EL (cell line): ENCODE measurements at places on chromosomes 6 and 20.

DNA sequence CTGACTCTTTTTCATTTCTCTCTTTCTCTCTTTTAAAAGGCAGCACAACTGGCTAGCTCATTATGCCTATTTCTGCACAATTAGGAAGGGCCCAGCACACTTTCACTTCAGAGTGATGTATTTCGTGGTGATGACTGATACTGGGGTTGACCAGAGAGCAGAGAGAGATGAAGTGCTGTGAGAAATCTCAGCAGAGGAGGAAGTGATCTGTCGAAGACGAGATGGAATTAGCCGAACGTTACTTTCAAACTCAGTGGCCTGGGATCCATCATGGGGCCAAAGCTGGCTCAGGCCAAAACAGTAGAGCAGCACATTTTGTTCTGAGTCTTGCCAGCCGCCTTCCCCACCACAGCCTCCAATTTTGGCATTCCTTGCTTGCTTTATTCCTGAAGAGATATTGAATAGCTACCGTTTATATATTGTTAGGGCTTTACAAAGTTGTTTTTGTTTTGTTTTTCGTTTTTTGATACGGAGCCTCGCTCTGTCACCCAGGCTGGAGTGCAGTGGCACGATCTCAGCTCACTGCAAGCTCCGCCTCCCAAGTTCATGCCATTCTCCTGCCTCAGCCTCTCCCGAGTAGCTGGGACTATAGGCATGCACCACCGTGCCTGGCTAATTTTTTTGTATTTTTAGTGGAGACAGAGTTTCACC lies 213.2 kb upstream of the ECI2 start:
- peak; percentile 26 for DNase-seq

GRCh38 chr20:6122111-6122872 lies 538 bp downstream of the FERMT1 start:
- peak; percentile 35 for DNase-seq

DNA sequence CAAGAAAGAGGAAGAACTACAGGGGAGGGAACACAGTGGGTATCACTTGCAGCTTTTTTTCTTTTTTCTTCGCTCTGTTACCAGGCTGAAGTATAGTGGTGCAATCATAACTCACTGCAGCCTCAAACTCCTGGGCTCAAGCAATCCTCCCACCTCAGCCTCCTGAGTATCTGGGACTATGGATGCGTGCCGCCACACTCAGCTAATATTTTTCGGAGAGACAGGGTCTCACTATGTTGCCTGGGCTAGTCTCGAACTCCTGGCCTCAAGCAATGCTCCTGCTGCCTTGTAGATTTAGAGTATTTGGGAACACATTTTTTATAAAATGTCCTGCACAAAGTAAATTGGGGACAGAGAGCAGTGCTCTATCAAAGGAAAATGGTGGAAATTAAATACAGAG lies 28.3 kb downstream of the PARD6B start:
- no peak for DNase-seq

DNA sequence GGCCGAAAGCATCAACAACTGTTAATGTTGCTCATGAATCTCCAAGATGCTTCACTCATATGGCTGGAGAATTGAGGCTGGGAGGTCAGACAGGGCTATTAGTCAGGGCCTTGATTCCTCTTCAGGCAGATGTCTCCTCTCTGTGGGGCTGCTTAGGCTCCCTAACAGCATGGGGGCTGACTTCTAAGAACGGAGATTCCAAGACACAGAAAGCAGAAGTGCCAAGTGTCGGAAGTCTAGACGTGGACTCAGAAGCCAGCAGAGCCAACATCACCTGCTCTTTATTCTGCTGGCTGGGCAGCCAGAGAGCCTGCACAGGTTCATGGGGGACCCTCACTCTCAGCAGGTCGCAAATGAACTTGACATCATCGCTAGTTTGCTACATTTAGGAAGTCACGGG lies 279.8 kb downstream of the CDH26 start:
- DNase-seq = no peak

DNA sequence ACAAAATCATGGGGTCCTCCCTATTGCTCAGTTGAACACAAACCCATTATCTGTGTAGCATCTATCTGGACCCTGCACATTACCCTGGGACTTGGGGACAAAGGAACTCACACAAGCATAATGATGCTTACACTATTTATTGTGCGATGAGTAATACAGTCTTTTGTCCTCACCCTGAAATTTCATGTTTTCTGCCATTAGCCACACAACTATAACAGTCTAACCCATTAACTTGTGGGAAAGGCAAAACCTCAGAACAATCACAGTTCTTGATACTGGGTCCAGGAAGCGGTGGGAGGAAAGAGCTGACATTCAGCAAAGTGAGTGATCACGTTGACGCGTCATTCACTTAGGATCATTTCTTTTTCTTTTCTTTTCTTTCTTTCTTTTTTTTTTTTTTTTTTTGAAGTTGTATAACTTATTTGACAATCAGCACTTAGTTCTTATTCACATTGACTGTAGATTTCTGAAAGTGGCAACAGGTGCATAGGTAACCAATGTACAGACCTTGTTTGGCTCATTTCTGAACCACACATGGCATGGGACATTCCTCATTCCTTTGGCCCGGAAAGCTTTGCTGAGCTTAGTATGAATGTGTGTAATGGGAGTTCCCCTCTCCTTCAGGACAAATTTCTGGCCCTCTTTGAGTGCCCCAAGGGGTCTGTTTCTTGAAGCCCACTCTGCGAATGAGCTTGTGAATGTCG lies 94.8 kb upstream of the CNKSR3 start:
- DNase-seq = no peak

GRCh38 chr20:61770113-61770585 lies 295.5 kb downstream of the TAF4 start:
- DNase-seq = no peak

- DNase-seq = no peak
These were observed 24.2 kb downstream of the AKAP12 start for GRCh38 chr6:151263967-151264366.

GRCh38 chr6:168452685-168453377 lies 11.8 kb downstream of the SMOC2 start:
- no peak for DNase-seq

DNA sequence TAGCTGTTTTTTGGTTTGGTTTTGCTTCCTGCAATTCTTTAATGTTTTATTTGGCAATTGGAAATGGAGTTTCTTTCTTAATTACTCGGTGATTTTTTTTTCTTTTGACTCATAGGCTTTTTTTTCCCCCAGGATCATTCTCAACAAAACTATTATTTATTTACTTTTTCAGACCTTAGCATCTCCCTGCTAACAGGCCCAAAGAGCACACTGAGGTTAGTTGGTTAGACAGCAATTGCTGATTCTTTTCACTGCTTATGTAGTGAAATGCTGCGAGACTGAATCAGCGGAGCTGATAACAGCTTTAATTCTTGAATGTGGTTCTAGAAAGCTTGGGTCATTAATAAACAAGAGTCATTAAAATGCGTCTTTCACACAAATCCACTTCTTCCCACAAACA lies 79.1 kb upstream of the ZFP64 start:
- no peak for DNase-seq

- DNase-seq = no peak
These were observed 872 bp downstream of the HSPA12B start for GRCh38 chr20:3733119-3733995.

DNA sequence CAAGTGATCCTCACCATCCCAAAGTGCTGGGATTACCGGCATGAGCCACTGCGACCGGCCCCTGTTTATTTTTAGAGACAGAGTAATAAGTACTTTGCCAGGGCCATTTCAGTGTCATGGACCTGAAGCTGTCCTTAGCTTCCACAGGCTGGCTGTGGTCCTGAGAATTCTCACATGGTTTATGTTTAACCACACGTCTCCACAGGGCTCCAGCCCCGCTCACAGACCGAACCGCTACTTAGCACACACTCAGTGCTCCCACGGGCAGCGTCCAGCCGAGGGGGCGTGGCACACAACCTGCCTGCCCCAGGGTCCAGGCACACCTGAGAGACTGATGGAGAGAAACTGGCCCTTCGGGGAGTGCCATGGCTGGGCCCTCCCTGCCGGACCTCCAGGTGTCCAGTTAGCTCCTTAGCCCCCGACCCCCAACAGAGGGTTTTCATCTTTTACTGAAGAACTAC lies 11.7 kb downstream of the ACSS1 start:
- no peak for DNase-seq

GRCh38 chr6:158474961-158475343 lies 84.9 kb upstream of the TMEM181 start:
- DNase-seq = peak; percentile 77

GRCh38 chr6:154304191-154304590 lies 52.4 kb downstream of the IPCEF1 start:
- DNase-seq = no peak

DNA sequence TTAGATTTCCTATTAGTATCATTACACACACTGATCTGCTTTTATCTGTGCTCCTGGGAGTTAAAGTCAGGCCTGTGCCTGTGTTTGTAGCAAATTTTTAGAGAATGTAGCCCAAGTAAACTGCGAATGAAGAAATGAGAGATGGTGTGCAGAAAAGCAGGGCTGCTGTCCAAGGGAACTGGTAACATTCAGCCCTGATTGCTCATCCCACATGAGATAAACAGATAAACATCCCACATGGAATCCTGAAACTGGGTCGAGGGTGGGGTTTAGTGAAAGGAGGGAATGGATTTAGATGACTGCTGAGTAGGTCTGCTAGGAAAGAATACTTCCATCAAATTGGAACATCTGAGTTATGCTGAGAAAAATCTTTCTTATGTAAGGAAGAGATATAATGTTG lies 69.1 kb downstream of the GRIK2 start:
- peak; percentile 57 for DNase-seq

DNA sequence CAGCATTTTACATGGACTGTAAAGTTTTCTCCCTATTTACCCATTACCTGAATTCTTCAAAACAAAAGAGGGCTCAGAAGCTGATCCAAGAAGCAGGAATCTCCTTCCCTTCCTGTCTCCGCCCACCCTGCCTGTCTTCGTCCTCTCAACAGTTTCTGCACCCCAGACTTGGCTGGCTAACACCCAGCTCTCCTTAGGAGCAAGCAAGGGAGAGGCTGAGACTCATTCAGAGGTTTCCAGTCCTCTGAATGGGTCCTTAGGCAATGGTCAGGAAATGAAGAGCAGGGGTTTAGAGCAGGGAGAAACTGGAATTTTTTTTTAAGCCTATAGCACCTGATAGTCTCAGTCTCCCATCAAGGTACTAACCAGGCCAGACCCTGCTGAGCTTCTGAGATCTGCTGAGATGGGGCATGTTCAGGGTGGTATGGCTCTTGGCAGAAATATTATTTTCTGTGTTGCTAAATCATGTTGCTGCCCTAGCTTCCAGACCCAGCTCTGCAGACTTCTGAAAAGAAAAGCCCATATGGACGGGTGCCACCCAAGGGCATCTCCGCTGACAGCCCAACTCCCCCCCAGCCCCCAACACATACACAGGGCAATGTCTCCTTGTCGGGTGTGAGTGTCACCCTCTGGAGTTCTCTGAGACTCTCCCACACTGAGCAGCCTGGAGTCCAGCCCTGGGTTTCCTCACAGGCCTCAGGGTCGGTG lies 74.6 kb upstream of the CD93 start:
- DNase-seq = peak; percentile 25

DNA sequence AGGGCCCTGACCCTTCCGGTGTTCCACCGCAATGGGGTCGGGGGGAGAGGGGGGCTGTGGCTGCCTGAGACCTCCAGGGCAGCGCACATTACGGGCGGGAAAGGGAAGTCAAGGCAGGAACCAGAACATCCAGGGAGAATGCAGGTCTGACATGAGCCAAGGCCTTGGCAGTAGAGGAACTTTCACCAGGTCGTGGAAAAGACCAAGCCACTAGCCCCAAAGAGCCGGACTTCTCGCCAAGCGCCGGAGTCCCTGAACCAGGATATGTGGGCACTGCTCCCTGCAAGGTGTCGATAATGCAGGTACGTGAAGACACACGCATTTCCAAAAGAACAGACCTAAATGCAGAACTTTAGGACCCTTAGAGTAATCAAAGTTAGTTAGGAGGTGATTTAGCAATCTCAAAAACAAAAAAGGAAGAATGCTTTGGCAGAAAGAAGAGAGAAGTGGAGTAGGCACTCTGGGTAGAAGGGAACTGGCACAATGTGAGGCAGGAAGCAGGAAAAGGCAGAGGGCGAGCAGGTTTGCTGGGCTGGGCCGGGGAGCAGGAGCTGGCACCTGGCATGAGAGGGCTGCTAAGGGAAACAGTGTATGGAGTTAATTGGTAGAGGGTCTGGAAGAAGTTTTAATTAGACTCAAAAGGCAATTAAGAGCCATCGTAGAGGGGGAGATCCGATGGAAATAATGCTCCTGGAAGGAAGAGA lies 14.3 kb downstream of the POU3F2 start:
- DNase-seq = no peak

DNA sequence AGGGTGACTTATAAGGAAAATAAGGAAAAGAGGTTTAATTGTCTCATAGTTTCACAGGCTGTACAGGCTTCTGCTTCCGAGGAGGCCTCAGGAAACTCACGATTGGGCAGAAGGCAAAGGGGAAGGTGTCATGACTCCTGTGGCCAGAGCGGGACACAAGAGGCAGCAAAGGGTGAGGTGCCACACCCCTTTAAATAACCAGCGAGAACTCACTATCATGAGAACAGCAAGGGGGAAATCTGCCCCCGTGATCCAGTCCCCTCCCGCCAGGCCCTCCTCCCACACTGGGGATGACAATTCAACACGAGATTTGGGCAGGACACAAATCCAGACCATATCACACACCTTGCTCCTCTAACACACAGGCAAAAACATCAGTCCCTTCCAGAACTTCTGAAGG lies 254.0 kb downstream of the DLL1 start:
- no peak for DNase-seq

GRCh38 chr6:47483853-47484546 lies 6.4 kb downstream of the CD2AP start:
- DNase-seq = peak; percentile 63
